ENCODE measurements at places on chromosomes 4 and X.

DNA sequence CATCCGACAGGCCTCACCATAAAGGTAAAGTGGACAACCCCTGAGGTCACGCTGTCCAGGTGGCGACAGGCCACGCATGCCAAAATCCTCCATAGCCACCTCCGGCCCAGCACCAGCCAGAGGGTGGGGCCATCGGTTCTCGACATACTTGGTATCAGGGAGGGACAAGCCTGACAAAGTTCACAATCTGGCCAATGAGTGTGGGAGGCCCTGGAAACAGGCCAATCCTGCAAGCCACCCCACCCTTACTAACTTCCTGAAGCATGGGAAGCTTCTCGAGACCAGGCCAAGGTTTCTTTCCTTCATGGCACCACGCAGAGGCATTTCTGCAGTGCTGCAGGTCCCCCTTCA is 73.8 kb downstream of the MTMR1 start:
- DNase-seq, result no peak

- no peak for DNase-seq
Measured at GRCh38 chr4:165625281-165625680, 246.5 kb downstream of the CPE start.

- no peak for DNase-seq
Measured at GRCh38 chrX:18616688-18617406, 55.1 kb downstream of the RS1 start.

DNA sequence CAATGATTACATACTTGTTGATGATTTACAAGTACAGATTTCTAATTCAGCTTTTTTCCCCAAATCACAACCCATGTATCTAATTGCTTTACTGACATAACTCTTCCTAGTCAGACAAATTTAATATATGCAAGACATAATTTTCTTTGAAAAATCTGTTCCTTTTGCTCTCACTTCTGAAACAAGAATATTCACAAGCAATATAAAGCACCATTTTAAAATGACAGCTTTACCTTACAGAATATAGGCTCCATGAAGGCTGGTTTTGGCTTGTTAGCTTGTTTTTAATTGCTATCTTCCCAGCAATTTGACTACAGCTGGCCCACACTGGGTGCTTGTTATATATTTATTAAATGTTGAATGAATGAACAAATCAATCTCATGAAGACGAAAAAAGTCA is 24.5 kb downstream of the GPM6A start:
- DNase-seq, result no peak

DNA sequence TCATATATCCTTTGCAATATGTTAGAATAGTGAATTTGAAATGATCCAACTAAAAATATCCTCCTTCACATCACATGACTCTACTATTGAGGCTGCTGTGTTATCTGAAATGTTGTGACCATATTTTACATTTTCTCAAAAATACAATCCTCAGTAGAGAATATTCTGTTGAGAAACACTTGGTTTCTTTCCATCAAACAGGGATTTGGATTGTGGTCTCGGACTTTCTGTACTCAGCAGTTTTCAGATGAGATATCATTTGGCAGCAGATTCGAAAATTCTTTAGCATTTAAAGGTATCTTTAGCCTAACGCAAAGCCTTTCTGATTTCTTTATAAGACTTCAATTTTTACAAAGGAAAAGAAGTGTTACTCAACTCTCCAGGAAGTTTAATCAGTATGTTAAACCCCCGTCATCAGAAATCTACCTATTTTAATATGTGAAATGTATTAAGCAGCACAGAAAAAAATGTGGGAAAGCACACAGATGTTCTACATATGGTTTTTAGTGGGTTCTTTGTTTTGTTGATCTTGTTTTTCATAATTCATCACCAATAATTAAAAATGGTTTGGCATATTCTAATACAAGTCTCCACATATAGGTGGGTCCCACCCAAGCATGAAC is 55.4 kb upstream of the ANXA3 start:
- DNase-seq, result no peak

DNA sequence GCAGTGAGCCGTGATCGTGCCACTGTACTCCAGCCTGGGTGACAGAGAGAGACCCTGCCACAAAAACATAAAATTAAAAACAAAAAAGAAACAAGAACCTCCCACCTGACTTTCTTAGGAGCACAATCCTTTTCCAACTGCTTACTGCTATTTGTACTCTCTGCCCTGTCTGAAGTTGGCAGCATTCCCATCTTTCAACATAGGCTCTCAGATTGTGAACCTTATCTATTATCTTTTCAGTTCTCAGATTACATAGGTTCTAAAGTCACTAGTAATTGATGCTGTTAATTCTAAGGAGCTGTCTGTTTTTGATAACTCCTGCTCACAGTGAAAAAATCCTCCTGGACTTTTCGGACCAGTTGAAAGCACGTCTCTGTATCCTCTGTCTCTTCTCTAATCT is 812.2 kb upstream of the CT83 start:
- no peak for DNase-seq

DNA sequence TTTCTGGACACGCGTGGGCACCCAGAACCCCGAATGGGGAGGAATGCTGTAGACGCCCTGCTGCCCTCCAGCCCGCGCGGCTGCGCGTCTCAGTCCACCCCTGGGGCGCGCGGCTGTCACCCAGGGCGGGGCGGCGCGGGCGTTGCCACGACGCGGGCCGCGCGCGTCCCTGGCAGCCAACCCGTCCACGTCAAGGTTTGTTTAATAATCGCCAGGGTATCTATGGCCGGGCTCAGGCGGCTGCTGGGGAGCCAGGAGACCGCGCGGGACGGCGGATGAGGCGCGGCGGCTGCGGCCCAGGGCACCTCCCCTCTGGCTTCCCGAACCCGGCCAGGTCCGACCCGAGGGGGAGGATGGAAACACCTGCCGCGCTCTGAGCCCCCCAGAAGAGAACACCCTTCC is at the start of gene SPATA18:
Gene SPATA18 (plus strand): TSS at position 92 of the 402 bp plus-strand sequence. CDS start 401 bp downstream, outside the sequence.
- no peak for DNase-seq

GRCh38 chrX:38571058-38571457 is 9.7 kb downstream of the TSPAN7 start:
- no peak for DNase-seq

DNA sequence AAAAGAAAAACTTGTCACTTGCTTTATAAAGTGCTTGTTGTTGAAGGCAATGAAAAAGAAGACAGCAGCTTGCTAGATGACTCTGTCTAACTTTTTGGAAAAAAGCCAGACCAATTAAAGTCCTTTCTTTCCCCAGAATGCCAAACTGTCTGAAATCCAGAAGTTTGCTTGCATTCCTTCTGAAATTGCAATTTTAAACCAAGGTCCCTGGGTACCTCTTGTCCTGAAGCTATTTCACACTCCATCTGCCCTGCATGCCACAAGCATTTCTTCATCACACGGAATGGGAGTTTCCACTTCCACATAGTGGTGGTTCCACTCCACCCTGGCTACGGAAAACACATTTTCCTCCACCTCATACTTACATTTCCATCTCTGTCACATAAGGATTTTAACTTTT is 101.0 kb downstream of the PAPSS1 start:
- no peak for DNase-seq

DNA sequence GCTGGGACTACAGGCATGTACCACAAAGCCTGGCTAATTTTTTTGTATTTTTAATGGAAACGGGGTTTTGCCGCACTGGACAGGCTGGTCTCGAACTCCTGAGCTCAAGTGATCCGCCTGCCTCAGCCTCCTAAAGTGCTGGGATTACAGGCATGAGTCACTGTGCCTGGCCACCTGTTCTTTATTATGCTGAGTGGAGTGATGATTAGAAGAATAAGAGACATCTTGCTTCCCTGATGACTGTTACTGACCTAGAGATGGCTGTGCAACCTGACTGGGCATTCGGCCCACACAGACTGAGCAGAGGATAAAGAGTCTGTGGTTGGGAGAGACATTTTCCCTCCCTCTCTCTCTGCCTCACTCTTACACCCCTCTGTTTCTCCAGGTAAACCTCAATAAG is 56.7 kb downstream of the SPINK2 start:
- no peak for DNase-seq

GRCh38 chr4:17567271-17567670 is 9.7 kb upstream of the LAP3 start:
- no peak for DNase-seq

GRCh38 chrX:124217304-124218251 is 114.9 kb upstream of the TEX13D start:
- peak; percentile 35 for DNase-seq

DNA sequence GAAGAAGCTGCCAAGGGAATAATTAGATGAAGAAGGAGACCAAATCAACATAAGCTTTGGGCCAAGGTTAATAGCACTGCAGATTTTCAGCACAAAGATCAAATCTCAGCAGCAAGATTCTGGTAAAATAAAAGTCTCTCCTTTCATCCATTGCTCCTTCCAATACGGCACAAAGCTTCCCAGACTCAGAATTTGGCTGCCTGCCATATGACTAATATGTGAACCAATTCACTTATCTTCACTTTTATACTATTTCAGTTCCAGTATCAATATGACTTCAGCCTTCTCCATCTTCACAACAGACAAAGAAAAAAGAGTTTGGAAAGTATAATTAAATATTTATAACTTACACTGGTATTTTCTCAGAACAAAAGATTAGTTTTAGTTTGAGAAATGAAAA is 978.3 kb upstream of the GRID2 start:
- no peak for DNase-seq

DNA sequence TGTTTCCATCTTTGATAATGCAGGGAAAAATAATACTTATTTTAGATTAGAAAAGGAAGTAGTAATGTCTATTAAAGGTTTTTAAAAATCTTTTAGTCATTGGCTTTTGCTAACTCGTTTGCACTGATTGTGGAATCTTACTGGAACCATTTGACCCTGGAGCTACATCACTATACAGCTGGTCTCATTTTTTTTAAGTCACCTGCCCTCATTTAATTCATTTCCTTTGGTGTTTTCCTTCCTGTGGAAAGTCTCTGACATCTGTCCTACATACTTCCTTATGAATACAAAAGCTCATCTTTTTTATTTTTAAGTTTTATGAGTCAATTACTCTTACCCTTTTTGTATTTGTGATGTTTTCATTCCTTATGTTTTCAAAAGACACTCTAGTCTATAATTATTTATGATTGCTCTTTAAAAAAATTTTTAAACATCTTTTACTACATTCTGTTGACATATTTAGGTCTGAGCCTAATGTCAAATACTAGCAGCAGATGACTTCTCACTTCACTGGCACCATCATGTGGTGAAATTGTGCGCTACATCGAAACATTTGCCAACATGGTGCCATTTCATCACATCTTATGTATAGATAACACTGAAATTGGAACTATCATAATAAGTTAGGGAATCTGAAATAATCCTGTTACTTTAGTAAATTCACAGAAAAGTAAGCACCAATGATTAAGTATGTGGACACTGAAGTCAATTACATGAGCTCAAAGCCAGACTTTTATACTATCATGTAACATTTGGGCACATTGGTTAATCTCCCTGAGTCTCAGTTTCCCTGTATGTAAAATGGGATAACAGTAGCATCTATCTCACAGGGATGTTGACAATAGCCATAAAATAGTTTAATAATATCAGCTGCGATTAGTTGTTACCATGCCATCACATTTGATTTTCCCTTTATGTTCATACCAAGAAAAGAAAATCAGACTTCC is 9.4 kb upstream of the MMAA start:
- no peak for DNase-seq

DNA sequence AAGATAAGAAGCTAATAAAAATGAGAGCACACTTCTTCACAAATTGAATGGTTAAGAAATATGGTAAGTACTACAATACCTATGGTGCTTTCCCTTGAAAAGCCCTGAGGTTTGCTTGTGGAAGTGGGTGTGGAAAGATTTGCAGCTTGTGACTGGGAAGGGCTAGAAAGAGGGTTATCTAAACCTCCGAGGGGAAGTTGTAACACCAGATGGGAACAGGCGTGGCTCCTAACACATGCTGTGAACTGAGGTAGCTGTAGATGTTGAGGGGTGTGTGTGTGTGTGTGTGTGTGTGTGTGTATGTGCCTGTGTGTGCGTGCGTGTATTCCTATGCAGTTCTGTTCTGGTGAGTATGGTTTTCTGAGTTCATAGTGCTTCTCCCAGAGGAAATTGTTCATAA is 21.5 kb downstream of the FRMPD4 start:
- DNase-seq, result no peak

DNA sequence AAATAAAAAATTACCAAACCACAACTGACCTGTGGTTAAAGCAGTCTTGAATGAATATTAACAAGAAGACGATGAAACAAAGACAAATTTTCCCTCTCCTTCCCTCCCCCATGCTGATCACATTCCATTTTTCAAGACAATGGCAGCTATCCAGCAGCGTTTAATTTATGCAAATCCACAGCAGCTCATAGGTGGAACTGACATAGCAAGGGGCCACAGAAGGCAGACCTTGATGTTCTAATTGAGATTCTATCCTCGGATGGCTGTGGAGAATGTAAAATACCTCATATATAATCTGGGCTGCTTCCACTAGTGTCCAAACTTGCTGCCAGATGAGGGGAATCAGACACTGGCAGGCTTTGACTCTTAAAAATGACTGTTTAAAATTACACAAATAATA is 211.5 kb downstream of the CHRDL1 start:
- no peak for DNase-seq

DNA sequence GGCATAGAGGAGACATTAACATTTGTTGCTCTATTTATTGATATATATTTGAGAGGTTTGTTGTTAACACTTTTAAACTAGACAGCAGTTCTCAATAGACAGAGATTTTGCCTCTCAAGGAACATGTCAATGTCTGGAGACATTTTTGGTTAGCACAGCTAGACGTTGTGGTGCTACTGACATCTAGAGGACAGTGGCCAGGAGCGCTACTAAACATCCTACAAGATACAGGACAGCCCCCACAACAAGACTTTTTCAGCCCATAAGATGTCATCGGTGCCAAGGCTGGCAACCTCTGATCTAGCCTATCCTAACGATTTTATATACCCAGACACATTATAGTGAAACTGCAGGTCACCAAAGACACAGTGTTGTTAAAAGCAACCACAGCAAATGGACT is 18.4 kb upstream of the CTSO start:
- no peak for DNase-seq

DNA sequence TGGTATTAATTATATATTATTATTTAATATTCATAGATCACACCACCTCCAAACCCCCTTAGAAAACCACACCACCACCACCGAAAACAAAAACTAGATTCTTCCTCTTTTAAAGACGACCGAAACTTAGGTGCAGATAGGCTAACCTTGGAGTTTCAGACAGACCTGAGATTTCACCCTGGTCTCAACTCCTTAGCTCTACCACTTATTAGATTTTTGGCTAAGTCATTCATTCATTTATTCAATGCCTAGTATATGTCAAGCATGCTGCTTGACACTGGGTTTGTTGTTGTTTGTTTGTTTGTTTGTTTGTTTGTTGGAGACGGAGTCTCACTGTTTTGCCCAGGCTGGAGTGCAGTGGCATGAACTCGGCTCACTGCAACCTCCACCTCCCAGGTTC is 9.5 kb upstream of the BMP2K start:
- DNase-seq, result no peak

GRCh38 chr4:138252551-138252950 is 10.4 kb upstream of the SLC7A11 start:
- DNase-seq, result no peak

- no peak for DNase-seq
Measured at GRCh38 chr4:77493120-77493752, 112.4 kb upstream of the CXCL13 start.

Measured in stimulated activated CD8-positive, alpha-beta memory T cell treated with anti-CD3 and anti-CD28 coated beads, Interleukin-2, amount 100 ng/mL, for 1 hour (primary cell).